ENCODE measurements at places on chromosomes 2 and 18.

DNA sequence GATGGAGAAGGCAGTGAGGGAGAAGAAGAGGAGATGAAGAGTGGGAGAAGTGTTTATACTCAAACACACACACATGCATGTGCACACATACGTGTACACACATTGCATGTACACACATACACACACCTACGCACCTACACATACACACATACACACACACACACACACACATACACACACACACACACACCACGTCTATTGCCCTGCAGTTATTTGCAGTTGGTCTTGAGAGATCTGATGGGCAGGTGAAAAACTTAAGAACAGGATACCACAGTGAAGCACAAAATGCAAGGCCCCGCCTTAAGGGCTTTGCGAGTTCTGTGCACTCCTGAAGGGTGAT lies 190.2 kb downstream of the MYCN start:
- no peak for DNase-seq

DNA sequence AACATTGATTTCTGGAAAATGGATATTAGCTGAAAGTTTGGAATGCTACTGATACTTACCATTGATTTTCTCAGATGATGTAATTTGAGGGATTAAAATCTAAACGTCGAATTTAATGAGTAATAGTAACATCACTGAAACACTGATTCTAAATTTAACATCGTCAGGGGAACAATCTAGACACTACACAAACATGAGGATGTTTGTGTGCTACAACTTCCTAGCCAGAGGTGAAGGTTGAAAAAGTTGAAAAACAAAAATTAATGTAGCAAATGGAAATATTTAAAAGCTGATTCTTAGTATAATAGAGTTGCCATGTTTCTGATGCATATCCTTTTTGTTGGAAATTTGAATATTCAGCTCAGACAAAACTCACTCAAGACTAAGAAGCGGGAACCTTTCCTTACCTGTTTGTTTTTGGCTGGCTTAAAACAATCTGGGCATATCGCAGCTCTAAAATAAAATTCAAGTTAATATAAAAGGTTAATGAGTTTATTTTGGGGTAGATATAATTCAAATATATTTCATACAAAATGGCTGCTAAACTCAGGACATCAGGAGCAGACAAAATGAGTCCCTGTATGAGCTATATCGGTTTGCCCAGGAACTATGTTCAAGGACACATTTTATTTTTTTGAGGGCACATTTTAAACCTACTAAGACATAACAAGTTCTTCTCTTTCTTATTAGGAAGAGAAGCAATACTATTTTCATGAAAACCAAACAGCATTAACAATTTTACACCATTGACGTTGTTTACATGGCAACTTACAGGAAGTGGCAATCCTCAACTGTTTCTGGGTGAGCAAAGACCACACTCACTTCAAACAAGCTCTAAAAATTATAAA lies 52.6 kb upstream of the PEX13 start:
- no peak for DNase-seq

DNA sequence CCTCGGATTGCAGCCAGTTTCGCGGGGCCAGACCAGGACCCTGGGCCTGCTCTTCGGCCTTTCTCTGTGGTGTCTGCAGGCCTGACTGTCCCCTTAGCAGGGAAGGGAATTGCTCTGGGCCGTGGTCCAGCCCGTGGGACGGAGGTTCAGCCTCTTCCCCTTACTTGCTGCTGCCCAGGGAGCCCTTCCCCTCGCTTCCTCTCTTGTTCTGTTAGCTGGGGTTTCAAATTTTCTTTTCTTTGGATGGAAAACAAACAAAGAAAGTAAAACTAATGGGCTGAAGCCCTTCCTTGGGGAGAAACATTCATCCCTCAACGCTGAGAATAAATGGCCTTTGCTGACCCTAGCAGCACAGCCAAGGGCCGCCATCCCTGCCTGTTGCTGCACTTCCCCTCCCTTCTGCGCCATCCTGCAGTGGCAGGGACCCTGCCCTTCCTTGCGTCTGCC lies 52.4 kb downstream of the ASAP2 start:
- no peak for DNase-seq

DNA sequence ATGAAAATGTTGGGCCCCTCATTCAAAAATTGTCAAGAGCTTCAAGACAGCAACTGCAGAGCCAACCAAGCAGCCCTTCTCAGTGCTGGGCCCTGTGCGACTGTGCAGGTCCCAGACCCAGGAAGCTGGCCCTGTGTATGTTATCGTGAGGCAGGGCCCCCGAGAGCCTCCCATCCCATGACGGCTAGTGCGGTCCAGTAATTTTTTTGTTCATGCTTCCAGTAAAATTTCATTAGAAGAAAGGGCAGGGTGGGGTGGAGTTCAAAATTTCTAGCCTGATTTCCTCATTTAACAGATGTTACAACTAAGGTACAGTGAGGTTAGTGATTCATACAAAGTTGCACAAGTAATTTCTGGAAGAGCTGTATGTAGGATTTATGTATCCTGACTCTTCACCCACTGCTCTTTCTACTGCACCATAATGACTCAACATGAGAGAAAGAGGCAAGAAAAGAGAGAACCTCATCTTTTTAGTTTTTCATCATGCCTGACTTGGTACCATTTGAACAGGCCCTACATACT lies 105.5 kb downstream of the ZEB2 start:
- peak; percentile 53 for DNase-seq

- no peak for DNase-seq
These were observed 46.2 kb downstream of the BCL2 start for GRCh38 chr18:63273222-63273927.

DNA sequence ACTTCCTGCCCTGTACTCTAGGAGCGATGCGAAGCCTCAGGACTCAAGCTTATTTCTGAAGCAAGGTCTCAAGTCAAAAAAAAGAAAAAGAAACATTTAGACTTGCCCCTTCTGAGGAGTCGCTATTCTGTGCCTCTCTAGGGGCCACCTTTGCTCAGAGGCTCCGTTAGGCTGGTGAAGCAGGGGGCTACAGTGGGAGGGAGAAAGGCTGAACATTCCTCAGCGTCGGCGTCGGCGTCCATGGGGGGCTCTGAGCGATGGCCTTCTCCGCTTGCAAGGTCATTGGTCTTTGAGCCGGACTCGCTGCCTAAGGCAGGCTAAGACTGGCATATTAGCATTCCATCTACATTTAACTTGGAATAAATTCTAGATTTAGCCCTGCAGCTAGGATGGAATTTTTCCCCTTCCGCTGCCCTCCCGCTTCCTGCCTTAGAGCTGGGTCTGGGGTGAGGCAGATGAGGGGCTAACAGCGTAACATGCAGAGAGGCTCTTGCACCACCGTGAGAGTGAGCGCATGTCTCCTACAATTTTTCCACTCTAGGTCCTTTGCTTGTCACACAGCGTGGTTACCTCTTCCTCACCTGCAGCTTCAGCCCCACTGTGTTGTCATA lies 53.6 kb upstream of the ATL2 start:
- DNase-seq: no peak

Data from astrocyte of the cerebellum (primary cell).